ENCODE measurements at places on chromosomes 2 and 18.
A peak's percentile ranks its signal among the peaks of the same experiment; 100 is the strongest.

- DNase-seq = no peak
Observed at GRCh38 chr2:7882296-7882695, 799.6 kb upstream of the ID2 start.

DNA sequence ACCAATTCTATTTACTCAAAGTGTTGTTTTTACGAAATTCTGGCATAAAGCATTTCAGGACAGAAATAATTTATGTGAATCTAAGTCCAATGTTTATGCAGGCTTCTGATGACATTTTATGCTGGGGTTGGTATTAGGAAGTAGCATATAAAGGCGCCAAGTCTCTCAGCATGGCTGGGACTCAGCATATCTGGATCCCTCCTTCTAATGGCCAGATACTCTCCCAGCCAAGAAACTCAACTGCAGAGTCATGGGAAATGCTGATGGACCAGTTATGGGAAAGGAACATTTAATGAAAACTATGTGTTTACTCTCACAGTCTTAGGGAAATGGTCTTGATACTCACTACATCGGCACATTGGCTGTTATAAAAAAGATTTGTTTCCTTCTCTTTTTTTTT is 392.2 kb downstream of the ARHGAP15 start:
- DNase-seq = no peak

DNA sequence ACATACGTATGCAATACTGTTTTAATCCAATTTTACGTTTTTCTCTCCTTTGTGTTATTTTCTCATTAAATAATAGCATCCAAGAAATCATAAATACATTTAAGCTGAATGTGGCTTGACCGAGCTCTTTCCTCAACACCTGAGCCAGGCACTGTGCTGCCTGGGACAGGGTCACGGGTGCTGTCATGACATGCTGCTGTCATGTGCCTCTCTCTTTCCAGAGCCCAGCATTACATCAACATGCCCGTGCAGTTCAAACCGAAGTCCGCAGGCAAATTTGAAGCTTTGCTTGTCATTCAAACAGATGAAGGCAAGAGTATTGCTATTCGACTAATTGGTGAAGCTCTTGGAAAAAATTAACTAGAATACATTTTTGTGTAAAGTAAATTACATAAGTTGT is 94.1 kb upstream of the LDLRAD4 start:
- no peak for DNase-seq

- no peak for DNase-seq
Observed at GRCh38 chr2:10814142-10814541, 1.6 kb upstream of the PDIA6 start.

GRCh38 chr2:23445450-23445868 is 60.5 kb downstream of the KLHL29 start:
- DNase-seq = peak; percentile 76

All from IMR-90 (cell line).